NCI-H2081 treated with DMSO at 0.1 percent for 48 hours (cell line): ENCODE measurements at places on chromosomes 1 and 21.

GRCh38 chr1:25157846-25158245, 74.5 kb downstream of the SYF2 start:
- DNase-seq: no peak

DNA sequence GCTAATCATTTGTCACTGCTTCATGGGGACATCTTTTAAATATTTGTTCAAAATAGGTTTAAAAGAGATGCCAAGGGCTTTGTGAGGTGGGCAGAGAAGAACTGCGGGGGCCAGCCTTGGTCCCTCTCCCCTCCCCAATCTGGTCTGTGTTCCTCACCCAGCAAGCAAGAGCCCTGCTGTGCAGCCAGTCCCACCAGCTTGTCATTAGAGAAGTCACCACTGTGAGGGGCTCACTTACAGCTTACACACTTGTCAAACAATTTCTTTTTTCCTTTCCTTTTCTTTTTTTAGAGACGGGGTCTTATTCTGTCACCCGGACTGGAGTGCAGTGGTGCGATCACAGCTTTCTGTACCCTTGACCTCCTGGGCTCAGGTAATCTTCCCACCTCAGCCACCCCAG, 10.4 kb upstream of the CDK18 start:
- DNase-seq: no peak

- DNase-seq: no peak
Measured at GRCh38 chr1:161216945-161217712, 2.0 kb downstream of the FCER1G start.

- DNase-seq: no peak
Measured at GRCh38 chr1:22681556-22682276, 28.7 kb downstream of the C1QB start.

GRCh38 chr1:154213274-154213673, 7.1 kb upstream of the CFAP141 start:
- DNase-seq: no peak

- DNase-seq: no peak
Measured at GRCh38 chr1:25579292-25580252, 36.2 kb downstream of the LDLRAP1 start.

DNA sequence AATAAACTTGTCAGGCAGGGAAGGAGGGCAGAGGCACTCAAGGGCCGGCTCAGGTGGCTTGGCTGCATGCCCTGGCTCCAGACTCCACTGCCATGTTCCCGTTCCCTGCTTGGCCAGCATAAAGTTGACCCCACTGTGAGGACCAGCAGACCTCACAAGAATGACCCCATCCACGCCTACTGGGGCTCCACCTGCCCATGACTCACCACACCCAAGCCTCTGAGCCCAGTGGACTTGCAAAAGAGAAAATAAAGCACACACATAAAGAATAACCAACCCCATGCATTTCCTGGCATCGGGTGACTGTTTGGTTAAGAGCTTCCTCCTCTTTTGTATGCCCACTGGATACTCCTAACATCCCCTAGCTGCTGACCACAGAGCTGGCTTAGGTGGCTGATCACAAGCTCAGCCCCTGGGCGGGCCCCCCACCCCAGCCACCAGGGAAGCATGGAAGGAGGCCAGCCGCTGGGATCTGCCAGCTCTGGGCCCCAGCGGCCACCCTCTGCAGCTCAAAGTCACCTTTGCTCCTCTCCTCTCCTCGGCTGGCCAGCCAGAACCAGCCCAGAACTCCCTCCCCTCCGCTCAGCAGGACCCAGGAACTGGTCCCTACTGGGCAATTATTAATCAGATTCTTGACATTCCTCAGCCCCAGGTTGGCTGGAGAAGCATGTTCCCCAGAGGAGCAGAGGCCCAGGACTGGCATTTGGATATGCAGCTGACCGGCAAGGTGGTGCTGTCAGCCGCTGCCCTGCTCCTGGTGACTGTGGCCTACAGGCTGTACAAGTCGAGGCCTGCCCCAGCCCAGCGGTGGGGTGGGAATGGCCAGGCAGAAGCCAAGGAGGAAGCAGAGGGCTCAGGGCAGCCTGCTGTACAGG, at the start of gene KLHDC7A:
KLHDC7A (plus strand) TSS at position 616 of the 875 bp plus-strand sequence; CDS start at position 668, 52 bp downstream.
- DNase-seq: no peak

DNA sequence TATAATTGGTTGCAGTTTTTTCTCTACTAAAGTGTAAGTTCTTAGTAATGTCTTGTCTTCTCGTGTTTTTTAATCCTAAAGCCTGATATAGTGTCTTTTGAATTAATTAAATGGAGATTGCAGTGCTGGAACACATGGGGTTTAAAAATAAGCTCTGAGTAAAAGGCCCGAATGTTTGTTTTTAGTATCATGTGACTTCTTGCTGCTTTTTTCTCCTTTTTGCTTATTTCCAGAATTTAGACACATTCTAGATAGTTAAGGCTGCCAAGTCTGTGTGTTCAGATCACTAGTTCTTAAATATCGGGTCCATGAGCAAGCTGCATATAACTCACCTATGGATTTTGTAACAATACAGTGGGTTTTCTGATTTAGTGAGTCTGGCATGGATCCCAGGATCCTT, 27.5 kb downstream of the KCTD3 start:
- peak; percentile 79 for DNase-seq

GRCh38 chr1:4447778-4448420, 206.5 kb upstream of the AJAP1 start:
- no peak for DNase-seq

- peak; percentile 75 for DNase-seq
Measured at GRCh38 chr1:30856260-30856790, 52.2 kb downstream of the SDC3 start.

DNA sequence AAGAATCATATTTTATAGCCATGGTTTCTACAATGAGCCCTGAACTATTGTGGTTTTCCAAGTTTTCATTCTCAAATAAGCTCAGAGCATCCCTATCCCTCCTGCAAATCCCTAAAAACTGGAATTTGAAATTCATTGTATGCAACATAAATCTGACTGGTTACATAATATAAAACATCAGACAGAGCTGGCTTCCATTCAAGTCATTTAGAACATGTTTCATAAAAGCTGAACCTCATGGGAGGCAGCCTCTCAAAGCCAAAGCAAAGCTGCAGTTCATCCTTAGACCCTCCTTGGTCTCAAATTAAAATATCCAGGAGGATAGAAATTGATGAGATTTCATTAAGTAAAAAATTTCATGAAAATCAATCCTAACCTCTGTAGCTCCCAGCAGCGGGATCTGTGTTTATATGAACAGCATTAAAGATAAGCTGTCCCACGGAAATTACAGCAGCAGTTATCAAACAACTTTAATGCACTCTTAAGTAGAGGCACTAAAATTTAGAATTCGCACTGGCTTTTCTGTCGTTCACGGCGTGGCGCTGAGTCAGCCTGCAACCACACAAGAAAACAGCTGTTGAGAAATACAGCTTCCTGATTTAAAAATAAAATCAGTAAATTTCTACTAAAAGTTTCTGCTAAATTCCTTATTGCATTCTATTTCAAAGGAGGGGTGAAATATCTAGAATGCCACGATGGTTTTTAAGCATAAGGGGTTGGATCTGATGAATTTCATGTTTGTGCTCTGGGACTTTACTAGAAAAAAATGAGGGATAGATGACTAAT, 99.9 kb upstream of the TIAM1 start:
- DNase-seq: no peak

GRCh38 chr1:205598841-205599668, 32.8 kb downstream of the ELK4 start:
- no peak for DNase-seq

DNA sequence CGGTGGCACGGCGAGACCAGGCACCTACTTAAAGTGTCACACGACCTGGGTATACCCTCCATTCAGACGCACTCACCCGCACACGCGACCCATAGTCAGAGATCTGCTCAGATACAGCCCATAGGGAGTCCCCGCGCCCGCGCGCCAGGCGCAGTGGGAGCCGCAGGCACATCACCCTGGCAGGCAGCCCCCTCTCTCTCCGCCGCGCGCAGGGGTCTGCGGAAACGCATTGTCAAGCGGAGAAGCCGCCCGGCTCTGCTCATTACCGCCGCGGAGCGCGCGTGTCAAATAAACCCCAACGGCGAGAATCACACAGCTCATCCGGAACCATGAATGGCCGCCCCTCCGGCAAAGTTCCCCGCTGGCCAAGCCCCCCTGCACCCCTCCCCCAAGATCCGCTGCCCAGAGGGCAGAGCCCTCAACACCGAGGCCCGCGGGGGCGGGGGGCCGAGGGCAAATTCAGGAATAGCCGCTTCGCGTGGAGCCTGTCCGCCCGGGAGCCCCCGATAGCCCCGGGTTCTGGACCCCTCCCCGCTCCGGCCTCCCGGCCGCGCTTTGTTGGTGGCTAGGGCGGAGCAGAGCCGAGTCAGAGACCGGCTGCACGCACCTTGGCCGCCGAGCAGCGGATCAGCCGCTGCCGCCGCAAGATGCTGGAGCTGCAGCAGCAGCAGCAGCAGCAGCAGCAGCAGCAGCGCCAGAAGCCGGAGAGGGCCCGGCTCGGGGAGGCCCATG, 522 bp downstream of the LRP8 start:
- no peak for DNase-seq

DNA sequence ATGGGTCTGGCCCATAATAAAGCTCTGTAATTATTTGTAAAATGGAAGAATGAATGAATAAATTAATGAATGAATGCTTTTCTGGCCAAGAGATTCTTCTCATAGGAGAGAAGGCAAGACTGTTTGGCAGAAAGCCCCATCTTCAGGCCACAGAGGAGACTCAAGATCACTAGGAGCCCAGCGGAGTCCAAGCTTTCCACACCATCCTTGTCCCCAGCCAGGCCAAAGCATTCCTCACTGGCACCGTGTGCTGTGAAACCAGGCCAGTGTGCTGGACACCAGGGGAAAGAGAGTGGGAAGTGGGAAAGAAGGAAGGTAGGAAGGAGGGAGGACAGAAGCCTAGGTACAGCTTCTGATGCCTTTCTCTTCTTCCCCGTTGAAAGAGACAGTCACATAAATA, 86.4 kb downstream of the PLXNA2 start:
- no peak for DNase-seq

DNA sequence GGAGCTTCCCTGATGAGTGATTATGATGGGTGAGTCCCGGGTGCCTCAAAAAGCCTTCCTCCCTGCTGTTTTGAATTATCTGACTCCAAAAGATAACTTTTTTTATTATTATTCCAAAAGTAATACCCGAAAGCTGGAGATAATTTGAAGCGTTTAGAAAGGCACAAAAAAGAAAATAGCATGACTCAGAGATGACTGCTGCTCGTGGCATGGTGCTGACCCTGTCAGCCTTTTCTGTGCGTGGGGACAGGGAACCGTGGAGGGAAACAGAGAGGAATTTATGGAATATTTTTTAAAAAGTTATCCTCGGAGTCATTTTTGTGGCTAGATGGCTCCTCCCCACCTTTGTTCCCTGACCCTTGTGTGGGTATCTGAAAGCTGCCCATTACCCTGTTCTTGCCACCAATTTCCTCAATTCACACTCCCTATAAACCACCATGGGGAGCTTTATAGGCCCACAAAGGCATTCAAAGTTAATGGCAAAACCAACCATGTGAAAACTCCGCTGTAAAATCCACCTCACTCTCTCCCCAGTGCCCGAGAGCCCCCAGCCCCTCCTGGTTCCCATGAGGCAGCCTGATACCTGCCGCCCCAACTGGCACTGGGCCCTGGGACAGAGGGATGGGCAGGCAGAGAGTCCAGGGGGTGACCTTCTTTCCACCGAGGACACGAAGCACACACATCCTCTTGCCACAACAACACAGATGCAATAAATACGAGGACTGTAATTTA, 37.5 kb downstream of the IGSF21 start:
- DNase-seq: no peak
